Activated naive CD4-positive, alpha-beta T cell treated with anti-CD3 and anti-CD28 coated beads, Interleukin-2, amount 10 ng/mL, durations not matched to agents 7 days and 5 days (primary cell): ENCODE measurements at places on chromosomes 2 and 18.

- peak; percentile 89 for DNase-seq
- peak overlapping the region; percentile 72 for H3K27ac ChIP-seq
- H3K27me3 ChIP-seq, result peaks cover 56% of the 10 kb centered on the region
- H3K4me3 ChIP-seq, result peak overlapping the region; percentile 87
Observed at GRCh38 chr2:231052494-231053451, 3.9 kb upstream of the PSMD1 start.

DNA sequence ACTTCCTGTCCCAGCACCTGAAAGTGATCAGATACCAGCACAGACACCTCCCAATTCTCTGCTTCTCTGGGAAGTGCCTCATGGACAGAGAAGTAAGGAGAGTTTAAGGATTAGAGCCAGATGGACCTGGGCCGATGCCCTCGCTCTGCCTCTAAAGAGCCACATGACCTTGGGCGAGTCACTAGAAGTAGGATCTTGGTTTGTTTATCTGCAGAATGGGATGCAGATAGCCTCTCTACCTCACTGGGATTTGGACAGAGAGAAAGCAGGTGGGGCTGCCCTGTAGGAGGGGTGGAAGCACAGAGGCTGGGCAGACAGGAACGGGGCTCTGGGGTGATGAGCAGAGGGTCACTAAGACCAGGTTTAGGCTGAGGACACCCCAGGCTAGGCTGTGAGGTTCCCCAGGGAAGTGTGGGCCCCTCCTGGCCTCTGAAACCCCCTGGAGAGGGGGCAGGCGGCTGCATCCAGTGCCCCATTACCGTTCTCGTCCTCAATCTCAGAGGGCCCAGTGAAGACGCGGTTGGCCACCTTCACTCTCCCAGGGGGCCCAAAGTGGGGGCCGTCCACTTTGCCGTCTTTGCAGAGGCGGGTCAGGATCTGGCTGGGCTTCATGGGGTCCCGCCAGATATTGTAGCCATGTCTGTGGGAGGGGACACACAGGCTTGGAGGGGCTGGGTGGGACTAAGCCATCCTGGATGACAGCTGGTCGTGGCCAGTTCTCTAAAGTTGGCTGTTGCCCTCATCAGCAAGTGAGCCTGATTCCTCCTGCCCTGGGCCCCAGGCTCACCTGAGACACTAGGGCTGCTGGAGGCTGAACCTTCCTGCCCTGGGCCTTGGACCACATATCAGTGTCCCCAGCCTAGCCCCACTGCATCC, 13.3 kb downstream of the OTOF start:
- H3K4me3 ChIP-seq, result no peak overlapping the region
- peaks cover 4% of the 10 kb centered on the region for H3K27me3 ChIP-seq
- H3K27ac ChIP-seq, result no peak overlapping the region
- no peaks in the 10 kb centered on the region for H3K36me3 ChIP-seq
- H3K4me1 ChIP-seq, result no peaks in the 10 kb centered on the region

DNA sequence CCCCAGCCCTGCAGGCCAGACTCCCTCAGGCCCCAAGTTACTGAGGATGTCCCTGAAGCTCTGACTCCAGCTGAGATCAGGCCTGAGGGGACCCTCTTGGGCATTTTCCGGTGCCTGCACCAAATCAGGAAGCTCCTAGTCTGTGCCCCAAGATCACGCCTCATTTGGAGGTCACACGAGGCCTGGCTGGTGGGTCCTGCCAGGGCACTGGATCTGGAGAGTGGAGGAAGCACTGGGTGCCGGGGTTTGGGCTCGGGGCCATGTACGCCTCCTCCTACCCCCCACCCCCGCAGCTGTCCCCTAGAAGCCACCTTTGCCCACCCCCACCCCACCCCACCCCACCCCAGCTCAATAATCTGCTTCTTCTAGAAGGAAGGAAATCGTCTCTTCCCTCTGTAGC, 16.2 kb downstream of the SH2D6 start:
- H3K27ac ChIP-seq, result no peak overlapping the region
- no peaks in the 10 kb centered on the region for H3K36me3 ChIP-seq
- peaks cover 33% of the 10 kb centered on the region for H3K4me1 ChIP-seq
- peaks cover 12% of the 10 kb centered on the region for H3K27me3 ChIP-seq
- H3K4me3 ChIP-seq, result no peak overlapping the region
- DNase-seq, result no peak

DNA sequence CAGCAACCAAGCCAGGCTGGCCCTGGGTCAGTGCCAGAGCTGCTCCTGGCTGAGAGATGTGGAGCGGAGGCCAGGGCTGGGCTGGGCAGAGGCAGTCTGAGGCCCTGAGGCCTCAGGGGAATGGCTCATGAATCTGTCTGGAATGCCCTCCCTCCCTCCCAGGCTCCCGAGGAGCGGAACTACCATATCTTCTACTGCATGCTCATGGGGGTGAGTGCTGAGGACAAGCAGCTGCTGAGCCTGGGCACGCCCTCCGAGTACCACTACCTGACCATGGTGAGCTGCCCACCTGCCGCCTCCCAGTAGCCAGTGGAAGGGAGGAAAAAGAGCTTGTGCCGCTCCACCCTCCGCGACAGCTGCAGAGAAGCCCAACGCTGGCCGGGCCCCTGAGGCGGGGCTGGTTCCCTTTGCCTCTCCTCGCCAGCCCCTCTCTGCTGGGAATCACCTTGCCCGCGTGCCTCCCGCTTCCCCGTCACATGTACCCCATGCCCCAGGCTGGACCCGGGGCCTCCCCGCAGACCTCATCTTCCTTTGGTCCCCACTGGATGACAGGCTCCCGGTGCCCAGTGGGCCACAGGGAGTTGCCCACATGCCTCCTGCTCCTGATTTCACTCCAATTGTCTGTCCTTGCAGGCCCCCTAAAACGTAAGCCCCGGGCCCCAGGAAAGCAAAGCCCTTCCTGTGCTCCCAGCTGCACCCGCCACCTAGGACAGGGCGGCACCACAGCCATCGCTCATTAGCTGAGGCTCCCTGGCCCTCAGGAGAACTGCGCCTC, 41.1 kb downstream of the MYO7B start:
- peak overlapping the region; percentile 73 for H3K27ac ChIP-seq
- no peaks in the 10 kb centered on the region for H3K36me3 ChIP-seq
- H3K4me3 ChIP-seq, result no peak overlapping the region
- peaks cover 23% of the 10 kb centered on the region for H3K27me3 ChIP-seq

DNA sequence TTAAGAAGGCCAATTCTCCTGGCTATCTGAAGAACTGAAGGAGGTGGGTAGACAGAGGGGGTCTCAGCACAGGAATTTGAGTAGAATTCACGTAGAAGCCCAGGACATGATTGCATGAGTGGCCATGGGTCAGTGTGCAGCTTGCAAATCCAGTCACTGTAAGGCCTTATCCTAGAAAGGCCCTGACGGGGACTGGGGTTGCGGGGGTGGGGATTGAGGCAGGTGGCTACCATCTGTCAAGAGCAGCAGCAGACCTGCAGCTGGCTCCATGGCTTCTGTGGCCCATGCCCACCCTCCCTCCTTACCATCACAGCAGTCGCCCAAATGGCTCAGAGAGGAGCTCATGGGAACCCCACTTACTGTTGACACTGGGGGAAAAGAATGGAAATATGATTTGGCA, 34.6 kb upstream of the SLC14A1 start:
- peaks cover 59% of the 10 kb centered on the region for H3K4me1 ChIP-seq
- H3K27me3 ChIP-seq, result peaks cover 25% of the 10 kb centered on the region
- H3K36me3 ChIP-seq, result no peaks in the 10 kb centered on the region
- H3K27ac ChIP-seq, result no peak overlapping the region
- H3K4me3 ChIP-seq, result no peak overlapping the region
- no peak for DNase-seq

GRCh38 chr2:109663721-109664120, 49.6 kb downstream of the SOWAHC start:
- H3K27me3 ChIP-seq, result peaks cover 22% of the 10 kb centered on the region
- no peak overlapping the region for H3K27ac ChIP-seq
- no peak overlapping the region for H3K4me3 ChIP-seq
- no peak for DNase-seq
- H3K4me1 ChIP-seq, result no peaks in the 10 kb centered on the region
